Caudate nucleus (tissue), 63 donors: ENCODE measurements at places on chromosomes 3 and 15.

- DNase-seq: no peak
Measured at GRCh38 chr15:27730868-27731267, 368.2 kb downstream of the OCA2 start.

GRCh38 chr15:59401824-59402569, 29.3 kb upstream of the MYO1E start:
- DNase-seq: no peak

DNA sequence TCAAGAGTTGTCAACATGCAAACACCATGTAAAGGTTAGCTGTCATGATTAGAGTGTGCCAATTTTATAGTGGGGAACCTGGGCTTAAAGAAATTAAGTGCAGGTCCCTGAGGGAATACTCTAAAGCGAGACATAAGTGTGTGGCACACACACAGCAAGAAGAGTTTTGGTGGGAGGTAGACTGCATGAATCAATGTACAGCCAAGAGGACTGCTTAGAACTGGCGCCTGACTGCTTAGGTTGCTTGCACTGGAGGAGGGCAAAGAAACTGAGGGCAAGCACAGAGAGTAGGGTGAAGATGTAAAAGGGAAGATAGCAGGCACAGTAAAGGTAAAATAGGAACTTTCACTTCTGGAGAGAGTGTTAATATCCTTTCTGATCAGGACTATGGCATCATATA, 184.9 kb downstream of the SOX2 start:
- DNase-seq: no peak

DNA sequence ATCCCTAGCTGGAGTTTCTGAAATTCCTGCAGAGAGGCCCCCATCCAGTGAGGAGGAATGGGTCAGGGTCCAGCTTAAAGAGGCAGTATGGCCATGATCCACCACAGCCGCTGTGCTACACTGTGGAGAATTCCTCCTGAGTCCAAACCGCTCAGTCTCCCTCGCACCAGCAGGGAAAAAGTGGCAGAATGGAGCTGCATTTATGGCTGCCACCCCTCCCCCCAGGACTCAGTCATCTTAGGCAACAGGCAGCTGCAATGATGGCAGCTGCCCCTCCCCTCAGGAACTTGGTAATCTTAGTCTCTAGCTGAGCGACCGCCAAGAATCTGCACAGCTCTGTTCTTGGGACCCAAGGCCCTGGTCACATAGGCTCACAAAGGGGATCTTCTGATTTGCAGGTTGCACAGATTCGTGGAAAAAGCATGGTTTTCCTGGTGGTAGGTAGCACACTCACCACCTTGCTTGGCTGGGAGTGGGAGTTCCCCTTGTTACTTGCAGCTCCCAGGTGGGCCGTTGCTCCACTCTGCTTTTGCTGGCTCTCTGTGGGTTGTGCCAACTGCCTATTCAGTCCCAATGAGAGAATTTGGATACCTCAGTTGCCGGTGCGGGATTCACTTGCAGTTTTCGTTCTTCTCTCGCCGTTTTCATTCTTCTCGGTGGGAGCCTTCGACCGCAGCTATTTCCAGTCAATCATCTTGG, 204.1 kb downstream of the STXBP5L start:
- no peak for DNase-seq

DNA sequence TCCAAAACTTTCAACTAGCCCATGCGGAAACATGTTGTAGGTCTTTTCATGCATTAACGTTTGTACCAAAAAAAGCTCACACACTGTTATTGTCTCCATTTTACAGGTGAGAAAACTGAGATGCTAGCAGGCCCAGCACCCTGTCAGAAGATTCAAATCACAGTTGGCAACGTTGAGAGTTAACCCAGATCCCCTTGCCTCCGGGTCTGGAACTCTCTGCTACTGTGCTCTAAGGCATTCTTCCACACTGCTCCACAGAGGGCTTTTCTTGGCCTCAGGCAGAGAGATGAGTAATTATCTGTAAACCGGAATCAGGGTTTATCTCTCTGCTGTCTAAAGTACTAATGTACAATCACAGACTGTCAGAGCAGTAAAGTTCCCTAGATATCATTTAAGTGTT, 186.0 kb upstream of the LPP start:
- no peak for DNase-seq

GRCh38 chr15:36550650-36551049, 28.8 kb upstream of the CDIN1 start:
- DNase-seq: no peak

- DNase-seq: no peak
Measured at GRCh38 chr3:9248522-9249271, 749 bp downstream of the SRGAP3 start.

- no peak for DNase-seq
Measured at GRCh38 chr3:190076136-190076535, 44.6 kb downstream of the P3H2 start.

GRCh38 chr3:112437146-112438022, 61.9 kb downstream of the BTLA start:
- DNase-seq: no peak

DNA sequence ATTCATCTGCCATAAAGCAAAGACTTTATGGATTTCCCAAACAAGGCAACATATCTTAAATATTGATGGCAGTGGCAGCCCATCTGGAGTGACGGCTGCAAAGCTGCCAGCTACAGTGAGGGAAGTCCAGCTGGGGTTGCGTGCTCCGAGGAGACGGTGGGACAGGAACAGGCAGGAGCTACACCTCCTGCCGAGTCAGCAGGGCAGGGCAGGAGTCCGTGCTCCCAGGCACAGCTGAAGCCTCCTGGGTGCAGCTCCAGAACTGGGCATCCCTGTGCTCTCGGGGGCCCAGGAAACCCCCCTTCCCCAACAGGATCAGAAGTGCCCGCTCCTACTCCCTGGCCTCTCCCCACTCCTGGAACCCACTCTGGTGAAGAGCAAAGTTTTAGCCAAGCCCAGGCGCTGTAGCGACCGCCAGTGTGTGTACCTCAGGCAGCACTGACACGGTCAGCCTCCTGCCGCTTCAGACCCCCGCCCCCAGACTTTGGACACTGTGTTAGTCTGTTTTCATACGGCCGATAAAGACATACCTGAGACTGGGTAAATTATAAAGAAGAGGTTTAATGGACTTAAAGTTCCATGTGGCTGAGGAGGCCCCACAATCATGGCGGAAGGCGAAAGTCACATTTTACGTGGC, 556.4 kb upstream of the CCDC54 start:
- no peak for DNase-seq

DNA sequence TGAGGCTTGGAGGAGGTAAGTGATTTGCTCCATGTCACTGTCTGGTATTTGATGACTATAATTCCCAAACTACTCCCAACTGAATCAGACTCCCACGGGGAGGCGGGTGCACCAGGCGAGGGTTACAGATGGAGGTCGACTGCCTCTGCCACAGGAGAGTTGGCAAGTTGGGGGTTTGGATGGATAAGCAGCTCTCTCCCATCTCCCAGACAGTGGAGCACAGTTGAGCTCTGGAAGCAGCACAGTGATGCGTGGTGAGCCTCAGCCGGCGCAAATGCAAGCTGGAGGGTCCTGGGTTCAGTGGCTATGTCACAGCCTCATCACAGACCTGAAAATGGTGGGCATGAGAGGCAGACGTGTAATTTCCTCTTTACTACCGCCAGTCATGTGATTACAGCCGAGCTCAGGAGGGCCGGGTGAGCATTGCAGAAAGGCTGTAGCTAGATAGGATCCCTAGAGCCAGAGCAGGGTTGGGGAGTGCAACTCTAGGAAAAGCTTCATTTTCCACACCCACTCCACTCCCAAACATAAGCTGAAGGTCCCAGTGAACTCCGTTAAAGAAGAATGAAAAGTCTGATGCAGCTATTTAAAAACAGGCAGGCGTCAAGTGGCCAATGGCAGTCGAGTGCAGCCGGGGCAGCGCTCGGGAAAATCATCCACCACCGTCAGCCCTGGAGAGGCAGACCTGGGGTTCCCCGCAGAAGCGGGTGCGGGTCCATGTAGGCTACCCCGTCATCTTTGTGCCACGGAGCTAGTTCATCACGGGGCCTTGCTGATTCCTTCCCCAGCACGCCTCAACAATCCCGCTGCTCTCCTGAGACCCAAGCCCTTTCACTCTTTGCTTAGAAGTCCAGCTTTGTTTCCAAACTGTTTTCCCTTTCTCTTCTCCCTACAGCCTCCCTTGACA, 33.3 kb upstream of the VPS8 start:
- DNase-seq: no peak

DNA sequence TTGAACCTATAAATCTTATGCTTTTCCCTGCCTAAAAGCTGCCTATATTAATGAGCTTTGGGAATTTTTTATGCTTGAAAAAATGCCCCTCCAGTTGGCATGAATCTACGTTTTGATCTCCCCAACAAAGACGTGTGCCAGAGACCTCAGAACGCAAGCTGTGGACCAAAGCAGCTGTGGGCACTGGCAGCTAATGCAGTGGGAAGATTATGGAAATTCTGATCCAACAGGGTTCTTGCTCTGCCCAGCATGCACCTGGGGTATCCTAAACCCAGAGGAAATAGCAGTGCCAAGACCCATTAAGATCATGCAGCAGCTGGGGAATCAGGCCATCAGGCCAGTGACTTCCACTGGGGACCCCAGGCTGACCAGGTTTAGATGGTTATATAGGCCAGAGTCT, 423.0 kb downstream of the ZBBX start:
- no peak for DNase-seq

DNA sequence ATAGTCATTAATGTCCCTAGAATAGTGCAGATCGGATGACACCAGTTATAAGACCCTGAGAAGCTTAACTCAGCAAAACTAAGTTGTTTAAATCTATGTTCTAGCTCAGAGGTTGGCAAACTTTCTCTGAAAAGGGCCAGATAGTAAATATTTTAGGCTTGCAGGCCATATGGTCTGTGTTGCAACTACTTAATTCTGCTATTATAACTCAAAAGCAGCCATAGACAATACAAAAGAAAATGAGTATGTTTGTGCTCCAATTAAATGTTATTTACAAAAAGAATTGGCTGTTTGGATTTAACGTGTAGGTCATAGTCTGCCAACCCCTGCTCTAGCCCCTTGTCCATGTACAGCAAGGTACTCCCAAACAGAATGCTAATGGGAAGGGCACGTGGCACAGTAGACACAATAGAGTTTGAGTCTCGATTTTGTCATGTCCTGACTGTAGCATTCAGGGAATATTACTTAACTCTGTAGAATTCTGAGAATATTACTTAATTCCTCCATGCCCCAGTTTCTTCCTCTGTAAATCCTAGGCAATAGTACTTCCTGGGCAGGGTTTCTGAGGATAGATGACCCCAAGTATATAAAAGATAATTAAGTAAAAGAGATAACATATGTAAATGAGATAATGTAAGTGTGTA, 70.5 kb upstream of the ATP2C1 start:
- DNase-seq: no peak
